ENCODE measurements at places on chromosomes 7 and 10.

- DNase-seq, result no peak
Measured at GRCh38 chr7:121016966-121017365, 28.5 kb downstream of the CPED1 start.

DNA sequence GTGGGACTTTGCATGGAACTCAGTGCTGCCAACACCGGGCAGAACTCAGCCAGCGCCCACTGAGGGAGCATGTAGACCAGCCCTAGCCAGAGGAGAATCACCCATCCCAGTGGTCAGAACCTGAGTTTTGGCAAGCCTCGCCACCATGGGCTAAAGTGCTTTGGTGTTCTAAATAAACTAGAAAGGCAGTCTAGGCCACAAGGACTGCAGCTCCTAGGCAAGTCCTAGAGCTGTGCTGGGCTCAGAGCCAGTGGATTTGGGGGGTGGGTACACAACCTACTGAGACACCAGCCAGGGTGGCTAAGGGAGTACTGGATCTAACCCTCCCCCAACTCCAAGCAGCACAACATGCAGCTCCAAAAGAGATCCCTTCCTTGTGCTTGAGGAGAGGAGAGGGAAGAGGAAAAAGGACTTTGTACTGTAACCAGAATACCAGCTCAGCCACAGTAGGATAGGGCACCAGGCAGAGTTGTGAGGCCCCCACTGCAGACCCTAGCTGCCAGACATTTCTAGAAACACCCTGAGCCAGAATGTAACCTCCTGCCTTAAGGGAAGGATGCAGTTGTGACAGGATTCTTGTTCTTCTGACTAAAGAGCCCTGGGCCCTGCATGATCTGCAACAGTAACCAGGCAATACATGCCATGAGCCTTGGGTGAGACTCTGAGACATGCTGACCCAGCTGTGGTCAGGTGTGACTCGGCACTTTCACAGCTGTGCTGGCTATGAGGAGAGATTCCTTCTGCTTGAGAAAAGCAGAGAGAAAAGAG, 24.4 kb downstream of the GSDME start:
- no peak for DNase-seq

DNA sequence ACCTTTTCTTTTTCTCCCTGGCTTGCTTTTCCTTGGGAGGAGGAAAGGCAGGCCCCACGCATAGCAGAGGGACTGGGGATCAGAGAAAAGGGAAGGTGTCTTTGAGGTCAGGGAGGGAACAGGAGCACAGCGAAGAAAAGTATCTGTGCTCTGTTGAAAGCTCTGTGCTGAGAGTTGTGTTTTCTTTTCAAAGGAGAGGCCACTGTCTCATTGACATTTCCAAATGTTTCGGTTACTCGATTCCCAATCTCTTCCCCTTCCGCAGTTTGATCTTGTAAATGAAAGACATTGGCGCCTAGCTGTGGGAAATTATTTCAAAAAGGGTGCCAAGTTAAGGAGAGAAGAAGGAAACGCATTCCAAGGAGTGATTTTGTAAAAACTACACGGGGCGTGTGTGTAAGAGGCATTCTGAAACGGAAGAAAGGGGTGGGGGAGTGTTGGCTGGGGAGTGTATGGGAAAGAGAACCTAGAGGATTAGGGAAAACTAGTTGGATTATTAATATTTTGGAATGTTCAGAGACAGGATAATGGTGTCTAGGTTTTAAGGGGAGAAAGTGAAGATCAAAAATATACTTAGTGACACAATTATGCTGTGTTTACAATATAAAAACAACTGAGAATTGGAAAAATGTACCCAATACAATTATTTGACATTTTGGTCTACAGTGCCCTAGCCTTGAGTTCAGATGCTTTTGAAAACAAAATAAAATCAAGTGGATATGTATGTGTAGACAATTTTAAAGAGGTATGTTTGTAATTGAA, 708 bp downstream of the KLHDC10 start:
- DNase-seq, result no peak

GRCh38 chr10:86690231-86690630, 21.9 kb downstream of the LDB3 start:
- no peak for DNase-seq

DNA sequence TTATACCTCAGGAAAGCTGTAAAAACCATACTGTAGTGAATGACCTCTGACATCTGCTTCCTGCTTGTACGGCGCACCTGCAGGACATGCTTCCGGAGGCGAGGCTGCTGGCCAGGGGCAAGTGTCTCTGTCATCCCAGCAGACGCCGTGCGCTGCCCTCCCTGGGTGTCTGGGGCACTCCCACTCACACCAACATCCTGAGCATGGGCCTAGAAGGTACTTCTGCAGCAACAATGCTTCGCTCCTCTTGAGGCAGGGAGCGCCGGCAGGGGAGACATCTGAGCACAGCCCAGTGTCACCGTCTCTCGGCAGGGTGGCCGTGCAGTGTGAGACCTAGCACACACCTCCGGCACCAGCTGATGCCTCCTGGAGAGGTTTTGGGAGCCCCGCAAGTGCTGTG, 269.2 kb downstream of the MAD1L1 start:
- DNase-seq, result no peak

- DNase-seq, result no peak
Measured at GRCh38 chr7:112898432-112899290, 108.5 kb upstream of the TMEM168 start.

- no peak for DNase-seq
Measured at GRCh38 chr10:106573106-106573505, 591.4 kb downstream of the SORCS1 start.

GRCh38 chr10:129964611-129965424, 744 bp upstream of the EBF3 start:
- DNase-seq, result no peak

DNA sequence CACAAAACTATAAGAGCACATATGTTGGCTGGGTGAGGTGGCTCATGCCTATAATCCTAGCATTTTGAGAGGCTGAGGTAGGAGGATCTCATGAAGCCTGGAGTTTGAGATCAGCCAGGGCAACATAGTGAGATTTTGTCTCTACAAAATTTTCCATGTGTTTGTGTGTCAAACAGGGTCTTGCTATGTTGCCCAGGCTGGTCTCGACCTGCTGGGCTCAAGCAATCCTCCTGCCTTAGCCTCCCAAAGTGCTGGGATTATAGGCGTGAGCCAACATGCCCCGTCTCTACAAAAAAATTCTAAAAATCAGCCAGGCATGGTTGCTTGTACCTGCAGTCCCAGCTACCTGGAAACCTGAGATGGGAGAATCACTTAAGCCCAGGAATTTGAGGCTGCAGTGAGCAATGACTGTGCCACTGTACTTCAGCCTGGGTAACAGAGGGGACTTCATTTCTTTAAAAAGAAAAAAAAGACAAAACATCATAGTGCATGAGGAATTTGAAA, 28.3 kb downstream of the FZD9 start:
- DNase-seq, result no peak

DNA sequence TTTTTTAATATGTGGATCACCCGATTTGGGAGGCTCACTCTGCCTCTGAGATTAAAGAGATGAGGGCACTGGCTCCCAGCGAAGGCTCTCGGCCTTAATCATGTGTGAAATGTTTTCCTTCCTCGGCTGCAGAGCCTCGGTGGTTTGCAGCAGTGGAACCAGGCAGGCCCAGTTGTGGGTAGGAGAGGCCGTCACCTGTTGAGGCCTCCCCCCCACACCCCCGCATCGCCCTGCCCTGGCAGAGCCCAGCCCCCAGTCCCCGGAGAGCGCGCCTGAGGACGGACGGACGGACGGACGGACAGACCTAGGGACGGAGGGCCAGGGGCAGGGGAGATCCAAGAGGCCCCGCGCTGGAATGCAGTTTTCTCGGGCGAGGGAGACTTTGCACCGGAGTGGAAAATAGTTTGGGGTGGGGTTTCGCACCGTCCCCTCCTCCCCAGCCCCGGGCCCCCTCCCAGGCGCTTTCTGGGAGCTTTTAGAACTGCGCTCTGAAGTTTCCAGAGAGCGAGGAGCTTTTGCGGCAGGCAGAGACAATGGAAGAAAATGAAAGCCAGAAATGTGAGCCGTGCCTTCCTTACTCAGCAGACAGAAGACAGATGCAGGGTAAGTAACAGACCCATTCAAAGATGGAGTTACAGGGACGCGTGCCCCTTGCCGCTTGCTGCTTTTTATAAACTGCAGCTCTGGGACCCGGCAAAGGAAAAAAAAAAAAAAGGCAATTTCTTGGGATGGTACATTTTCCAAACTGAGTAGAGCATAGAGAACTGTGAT, at the start of gene KIAA1217:
TSS of gene KIAA1217 (plus strand) at position 478 of the 771 bp plus-strand sequence. CDS start at position 534, 56 bp downstream.
- DNase-seq, result no peak

DNA sequence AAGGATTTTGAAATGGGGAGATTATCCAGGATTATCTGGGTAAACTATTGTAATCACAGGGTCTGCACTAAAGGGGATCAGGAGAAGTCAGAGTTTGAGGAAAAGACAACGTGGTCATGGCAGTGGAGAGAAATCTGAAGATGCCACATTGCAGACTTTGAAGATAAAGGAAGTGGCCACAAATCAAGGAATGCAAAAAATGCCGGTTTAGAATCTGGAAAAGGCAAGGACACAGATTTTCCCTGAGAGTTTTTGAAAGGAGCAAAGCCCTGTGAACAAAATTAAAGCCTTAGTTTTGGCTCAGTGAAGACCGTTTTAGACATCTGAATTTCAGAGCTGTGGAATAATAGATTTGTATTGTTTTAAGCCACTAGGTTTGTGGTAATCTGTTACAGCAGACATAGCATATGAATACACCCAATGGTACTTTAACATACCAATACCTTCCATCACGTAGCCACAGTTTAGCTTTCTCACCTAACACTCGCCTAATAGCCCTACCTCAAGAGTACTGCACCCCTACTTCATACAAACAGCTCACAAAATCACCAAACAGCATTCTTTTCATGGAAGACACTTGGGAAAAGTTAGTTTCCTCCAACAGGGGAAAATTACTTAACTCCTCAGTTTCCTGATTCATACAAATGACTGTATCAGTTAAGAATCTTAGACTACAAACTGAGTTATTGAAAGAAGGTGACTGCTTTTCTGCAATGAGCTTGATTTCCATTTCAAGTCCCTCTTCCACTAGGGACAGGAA, 446.5 kb downstream of the INHBA start:
- DNase-seq, result no peak

DNA sequence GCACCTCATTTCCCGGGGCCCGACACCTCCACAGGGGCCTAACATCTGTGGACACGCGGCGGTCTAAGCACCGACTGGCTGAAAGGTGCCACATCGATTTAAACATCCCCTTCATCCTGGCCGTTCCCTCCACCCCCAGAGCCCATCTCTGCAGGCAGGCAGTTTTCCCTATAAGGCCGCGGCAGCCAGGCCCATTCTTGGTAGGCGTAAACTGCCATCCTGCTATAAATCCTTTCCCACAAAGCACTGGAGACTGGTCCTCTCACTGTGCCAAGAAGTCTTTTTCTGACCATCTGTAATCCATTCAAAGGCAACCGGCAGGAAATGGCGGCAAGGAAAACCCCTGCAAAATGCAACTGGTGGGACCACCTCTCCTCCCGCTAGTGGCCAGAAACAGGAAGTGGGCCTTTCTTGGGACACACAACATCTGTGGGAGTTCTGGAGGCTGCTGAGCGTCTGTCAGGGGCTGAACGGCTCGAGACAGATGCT, 22.4 kb downstream of the ATXN7L1 start:
- no peak for DNase-seq

GRCh38 chr7:151704960-151705635, 171.8 kb downstream of the PRKAG2 start:
- DNase-seq, result no peak

DNA sequence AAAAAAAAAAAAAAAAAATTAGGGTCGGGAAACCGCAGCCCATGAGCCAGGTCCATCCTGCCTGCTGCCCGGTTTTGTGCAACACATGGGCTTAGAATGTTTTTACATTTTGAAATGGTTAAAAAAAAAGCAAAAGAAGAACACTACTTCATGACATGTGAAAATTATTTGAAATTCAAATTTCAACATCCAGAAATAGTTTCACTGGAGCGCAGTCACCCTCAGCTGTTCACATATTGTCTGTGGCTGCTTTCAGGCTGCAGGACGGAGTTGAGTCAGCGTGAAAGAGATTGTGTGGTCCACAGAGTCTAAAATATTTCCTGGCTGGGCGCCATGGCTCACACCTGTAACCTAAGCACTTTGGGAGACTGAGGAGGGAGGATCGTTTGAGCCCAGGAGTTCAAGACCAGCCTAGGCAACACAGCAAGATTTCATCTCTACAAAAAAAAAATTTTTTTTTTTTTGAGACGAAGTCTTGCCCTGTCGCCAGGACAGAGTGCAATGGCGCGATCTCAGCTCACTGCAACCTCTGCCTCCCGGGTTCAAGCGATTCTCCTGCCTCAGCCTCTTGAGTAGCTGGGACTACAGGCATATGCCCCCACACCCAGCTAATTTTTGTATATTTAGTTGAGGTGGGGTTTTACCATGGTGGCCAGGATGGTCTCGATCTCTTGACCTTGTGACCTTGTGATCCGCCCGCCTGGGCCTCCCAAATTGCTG, 63.9 kb upstream of the ECHDC3 start:
- no peak for DNase-seq

- DNase-seq, result no peak
Measured at GRCh38 chr7:46198701-46199100, 277.6 kb upstream of the IGFBP3 start.

DNA sequence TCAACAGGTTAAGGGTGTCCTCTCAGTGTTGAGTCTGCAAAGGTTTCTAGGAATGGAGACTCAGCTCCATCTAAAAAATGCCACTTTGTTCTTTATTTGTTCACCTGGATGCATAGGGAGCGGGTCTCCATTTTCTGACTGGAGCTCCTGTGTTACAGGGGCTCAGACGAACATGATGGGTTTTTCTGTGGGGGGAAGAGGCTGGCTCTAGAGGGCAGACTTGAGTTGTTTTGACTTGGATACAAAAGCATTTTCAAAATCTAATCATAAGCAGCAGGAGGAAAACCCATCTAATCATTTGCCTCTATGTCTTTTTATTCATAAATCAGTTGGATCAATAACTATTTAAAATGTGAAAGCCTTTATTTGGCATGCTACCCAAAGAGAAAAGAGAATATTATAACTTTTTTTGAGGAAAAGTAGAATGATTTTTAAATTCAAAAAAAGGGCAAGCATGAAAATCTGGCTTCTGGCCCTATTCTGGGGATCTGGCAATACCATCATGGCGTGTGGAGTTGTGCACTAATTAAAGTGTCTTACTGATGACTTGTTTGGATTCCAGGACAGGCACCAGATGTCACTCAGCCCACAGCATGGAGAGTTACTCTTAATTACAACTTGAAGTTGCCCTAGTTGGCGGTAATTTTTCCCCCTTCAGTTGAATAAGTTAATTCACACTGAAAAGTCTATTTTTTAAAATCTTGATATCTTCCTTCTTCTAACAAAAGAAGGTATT, 594.9 kb downstream of the REEP3 start:
- DNase-seq, result no peak

- DNase-seq, result no peak
Measured at GRCh38 chr7:142553216-142553615, 196.1 kb upstream of the PRSS1 start.
